ENCODE measurements at places on chromosomes 3 and 15. TPM values are rescaled to one million over a fixed set of nuclear protein-coding genes. Genes with fewer than 3 reads are reported as not detected.

The ZIC1 gene
- total RNA-seq, result 1.9 TPM

DNA sequence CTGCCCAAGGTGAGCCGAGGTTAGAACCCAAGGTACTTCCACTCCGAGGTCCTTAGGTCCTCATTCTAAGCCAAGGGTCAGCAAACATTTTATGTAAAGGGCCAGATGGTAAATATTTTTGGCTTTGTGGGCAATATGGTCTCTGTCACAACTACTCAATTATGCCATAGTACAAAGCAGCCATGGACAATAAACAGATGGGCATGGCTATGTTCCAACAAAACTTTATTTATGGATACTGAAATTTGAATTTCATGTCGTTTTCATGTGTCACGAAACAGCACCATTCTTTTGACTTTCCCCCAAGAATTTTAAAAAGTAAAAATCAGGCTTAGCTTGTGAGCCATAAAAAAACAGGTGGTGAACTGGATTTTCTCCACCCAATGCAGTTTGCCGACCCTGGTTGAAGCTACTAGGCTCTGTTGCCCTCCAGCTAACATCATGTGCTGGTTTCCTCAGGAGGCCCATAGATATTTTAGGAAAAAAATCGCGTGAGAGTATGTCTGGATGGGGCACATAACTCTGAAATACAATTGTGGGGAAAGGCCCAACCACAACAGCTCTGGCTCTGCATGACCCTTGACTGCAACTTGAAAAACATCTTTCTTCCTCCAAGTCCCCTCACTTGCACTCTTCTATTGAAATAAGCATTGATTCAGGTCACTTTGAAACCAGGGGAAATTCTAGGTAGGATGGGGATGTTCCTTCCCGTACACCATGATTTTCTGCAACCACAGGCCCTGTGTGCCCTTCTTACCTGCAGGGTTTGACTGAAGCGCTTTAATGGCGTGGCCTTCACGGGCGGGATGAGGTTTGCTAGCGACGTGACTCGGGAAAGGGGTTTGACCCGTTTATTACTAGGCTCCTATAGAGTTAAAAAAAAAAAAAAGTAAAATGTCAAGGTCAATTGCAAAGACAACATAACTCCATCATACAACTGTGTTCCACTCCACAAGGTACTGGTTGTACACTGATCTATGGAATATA is 28.5 kb downstream of the ARHGEF3 start:
- no peak for DNase-seq

The CFAP100 gene
- not detected for total RNA-seq

GRCh38 chr3:119579366-119580066 is at the start of gene ADPRH:
Gene ADPRH (plus strand): TSS chr3:119579492. CDS start chr3:119582170, 2,678 bp downstream.
- peak; percentile 89 for DNase-seq

The SENP8 gene
- 4.7 TPM for total RNA-seq

GRCh38 chr15:70114221-70114620 is 16.5 kb upstream of the TLE3 start:
- no peak for DNase-seq

Data from tongue (tissue), 3 donors.